NCI-H1694 treated with DMSO at 0.1 percent for 48 hours (cell line): ENCODE measurements at places on chromosomes 5 and 9.

DNA sequence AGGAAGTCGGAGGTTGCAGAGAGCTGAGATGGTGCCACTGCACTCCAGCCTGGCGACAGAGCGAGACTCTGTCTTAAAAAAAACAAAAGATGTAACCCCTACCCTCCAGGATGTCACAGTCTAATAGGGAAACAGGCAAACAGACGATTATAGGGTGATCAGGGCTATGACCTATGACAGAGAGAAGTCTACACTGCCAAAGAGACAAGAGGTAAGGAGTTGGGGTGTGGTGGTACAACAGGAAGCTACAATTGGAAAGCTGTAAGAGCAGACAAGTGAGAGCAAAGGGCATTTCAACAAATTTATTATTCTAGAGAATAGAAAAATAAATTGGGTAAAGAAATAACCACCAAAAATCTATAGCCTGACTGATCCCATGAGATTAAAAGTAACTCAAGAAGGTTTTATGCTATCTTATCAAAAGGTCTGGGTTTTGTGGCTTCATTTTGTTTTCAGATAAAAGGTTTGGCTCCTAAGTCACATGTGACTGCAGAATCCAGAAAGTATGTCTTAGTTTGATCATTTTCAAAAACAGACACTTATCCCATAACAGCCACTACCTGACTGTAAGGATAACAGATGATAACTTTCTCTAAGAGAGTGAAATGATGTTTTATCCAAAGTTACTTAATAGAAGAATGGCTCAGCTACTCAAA is 7.3 kb downstream of the CDC26 start:
- no peak for DNase-seq

DNA sequence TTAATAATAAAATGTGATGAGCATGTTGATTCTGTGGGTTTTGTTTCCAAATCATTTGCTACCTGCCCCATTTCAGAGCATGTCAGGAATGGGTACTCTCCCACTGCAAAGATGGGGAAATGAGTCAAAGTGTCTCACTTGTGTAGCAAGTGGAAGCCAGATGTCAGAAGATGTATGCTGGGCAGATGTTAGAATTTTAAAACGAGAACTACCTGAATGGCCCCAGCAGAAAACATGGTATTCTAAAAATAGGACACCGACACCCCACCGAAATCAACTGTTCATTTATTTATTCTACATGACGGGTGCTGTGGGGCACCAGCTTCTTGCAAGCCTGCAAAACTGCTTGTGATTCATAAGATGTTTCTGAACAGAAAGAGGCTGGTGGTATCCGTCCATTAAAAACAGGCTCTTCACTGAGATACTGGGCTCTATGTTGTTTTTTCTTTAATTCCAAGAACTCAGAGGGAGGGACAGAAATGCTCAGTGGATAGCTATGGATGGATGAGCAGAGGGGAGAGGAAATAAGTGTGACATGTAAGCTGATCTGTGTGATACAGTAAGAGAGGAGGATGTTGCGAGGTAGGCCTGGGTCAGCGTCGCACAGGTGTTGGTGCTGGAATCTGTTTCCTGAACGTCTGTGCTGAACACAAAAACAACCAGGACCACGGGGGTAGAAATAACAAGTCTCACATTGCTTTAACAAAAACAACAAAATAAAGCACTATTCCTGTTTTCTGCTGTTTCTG is 157.2 kb downstream of the EFNA5 start:
- no peak for DNase-seq

DNA sequence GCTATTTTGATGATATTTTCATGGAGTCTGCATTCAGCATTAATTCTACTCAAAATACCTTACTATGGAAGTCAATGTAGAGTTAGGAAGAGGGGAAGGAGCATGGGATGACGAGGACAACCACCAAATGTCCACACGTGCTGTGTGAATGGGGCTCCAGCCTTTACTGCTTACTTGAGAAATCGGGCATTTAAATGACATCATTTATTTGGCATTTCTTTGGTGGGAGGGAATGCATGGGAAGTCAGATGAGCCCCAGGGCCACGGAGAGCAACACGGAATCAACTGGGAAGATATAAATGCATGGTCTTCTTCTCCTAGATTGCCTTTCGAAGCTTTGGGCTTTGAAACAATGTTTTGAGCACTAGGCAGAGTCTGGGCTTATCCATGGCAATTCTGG is 458.5 kb upstream of the KLF4 start:
- DNase-seq, result no peak

GRCh38 chr5:83011985-83012384 is 65.2 kb downstream of the TMEM167A start:
- DNase-seq, result no peak

GRCh38 chr5:134041570-134042411 is 37.0 kb upstream of the VDAC1 start:
- no peak for DNase-seq

- no peak for DNase-seq
These were observed 57.9 kb downstream of the PBX3 start for GRCh38 chr9:125805057-125805456.

- DNase-seq, result no peak
These were observed 19.3 kb downstream of the ECM2 start for GRCh38 chr9:92516521-92516920.

- no peak for DNase-seq
These were observed 146.7 kb downstream of the SSBP2 start for GRCh38 chr5:81604193-81604592.

- no peak for DNase-seq
These were observed 2306.2 kb upstream of the ACO1 start for GRCh38 chr9:30078195-30078594.

- DNase-seq, result no peak
These were observed 10.4 kb upstream of the WNK2 start for GRCh38 chr9:93173365-93174051.

- no peak for DNase-seq
These were observed 607.4 kb downstream of the KIF4B start for GRCh38 chr5:155620821-155621410.

DNA sequence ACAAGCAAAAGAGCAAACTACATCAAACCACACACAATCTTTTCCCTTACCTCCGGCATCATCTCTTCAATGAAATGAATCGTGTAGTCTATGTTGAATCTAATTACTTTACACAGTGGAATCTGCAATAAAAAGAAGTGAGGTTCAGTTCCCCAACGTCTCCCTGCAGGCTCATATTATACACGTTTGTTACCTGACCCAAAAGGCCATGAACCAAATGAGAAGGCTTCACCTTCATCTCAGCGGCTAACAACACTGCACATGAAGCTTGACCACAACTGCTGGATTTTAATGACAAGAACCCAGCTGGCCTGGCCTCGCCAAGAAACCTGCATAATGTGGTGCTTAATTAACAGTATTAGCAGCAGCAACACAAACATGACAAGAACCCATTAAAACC is 45.5 kb downstream of the DROSHA start:
- no peak for DNase-seq

- no peak for DNase-seq
These were observed 97.0 kb upstream of the COL5A1 start for GRCh38 chr9:134544388-134545214.

DNA sequence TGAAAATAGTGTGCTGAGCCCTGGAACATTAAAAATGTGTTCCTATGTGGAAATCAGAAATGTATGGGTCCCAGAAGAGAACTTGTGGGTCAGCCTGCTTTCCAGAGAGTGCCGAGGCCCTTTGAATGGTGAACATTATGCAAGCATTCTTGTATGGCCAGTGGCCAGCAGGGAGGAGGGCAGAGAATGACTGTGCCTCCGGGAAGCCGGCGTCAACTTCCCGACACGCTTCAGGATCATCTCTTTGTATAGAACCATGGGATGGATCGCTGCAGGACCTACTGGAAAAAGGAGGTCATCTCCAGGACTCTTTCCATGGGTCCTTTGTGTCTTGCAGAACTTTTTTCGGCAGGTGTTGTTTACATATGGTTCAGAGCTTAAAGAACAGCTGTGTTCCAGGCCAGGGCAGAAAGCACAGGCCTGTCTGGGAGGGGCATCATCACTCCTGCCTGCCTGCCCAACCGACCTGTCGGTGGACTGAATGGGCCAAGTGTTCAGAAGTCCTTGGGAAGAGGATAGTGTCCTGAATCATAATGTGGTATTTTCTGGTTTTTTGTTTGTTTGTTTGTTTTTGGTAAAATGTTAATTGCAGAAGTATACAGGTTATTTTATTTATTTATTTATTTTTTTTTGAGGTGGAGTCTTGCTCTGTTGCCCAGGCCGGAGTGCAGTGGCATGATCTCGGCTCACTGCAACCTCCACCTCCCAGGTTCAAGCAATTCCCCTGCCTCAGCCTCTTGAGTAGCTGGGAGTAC is 9.0 kb downstream of the PRRC2B start:
- DNase-seq, result no peak

GRCh38 chr5:27876071-27876470 is 837.7 kb upstream of the CDH9 start:
- DNase-seq, result no peak

- no peak for DNase-seq
These were observed 54.1 kb downstream of the OSMR start for GRCh38 chr5:38899936-38900335.

GRCh38 chr5:88109818-88110217 is 158.8 kb downstream of the TMEM161B start:
- DNase-seq, result no peak

DNA sequence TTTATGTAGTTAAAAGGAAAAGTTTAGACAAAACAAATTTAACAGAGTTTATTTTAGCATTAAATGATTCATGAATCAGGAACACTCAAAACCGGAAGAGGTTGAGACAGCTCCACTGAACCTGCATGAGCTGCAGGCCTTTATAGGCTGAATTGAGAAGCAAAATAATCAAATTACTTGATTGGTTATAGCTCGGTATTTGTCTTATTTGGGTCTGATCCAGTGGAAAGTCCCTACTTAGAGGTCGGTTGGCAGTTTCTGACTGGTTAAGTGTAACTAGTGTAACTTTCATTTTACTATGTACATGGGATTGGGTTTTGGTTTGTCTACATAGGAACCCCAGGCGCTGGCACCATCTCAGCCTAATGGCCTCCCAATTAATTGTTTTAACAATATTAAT is 74.1 kb upstream of the PIK3R1 start:
- DNase-seq, result no peak

- DNase-seq, result no peak
These were observed 129.5 kb downstream of the MLLT3 start for GRCh38 chr9:20492772-20493171.
